ENCODE measurements at places on chromosomes 7 and 10.

GRCh38 chr10:100524206-100524605 lies 4.5 kb upstream of the SEC31B start:
- no peak for DNase-seq

- DNase-seq = no peak
Observed at GRCh38 chr7:51024867-51025266, 242.2 kb upstream of the GRB10 start.

DNA sequence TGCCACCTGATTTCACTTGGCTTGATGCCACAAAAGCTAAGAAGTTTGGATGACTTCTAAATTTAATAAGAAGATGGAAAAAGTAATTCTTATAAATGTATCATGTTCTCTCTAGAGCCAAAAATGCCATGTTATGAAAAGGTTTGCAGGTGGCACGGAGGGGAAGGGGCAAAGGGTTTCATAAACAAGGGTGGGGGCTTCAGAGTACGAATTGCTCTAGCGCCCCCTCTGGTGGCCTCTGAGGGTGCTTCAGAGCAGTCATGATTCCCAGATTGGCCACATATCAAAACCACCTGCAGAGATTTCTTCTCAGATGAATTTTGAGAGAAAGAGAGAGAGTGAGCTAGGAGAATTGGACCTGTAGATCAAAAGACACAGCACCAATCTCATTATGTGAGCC lies 208.6 kb upstream of the YAE1 start:
- DNase-seq = no peak

- no peak for DNase-seq
Observed at GRCh38 chr7:66257481-66257880, 52.3 kb downstream of the TPST1 start.

DNA sequence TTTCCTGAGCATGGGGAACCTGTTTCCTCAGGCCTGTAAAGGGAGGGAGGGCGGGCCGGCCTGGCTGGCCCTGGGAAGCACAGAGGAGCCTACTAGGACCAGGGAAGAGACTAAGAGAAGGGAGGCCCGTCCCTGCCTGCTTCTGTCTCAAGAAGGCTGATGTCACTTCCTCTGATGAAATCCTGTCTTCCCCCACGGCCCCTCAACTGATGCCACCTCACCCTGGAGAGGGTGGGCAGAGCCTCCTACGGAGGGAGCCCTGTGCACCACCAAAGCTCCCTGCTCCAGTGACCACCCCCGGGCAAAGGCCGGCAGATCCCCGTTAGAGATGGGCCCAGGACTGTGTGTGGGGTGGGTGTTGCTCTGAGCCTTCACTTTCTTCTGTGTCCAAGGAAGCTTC lies 1.0 kb upstream of the PILRA start:
- DNase-seq = no peak

- DNase-seq = no peak
Observed at GRCh38 chr10:114550756-114551635, 107.1 kb downstream of the ABLIM1 start.

DNA sequence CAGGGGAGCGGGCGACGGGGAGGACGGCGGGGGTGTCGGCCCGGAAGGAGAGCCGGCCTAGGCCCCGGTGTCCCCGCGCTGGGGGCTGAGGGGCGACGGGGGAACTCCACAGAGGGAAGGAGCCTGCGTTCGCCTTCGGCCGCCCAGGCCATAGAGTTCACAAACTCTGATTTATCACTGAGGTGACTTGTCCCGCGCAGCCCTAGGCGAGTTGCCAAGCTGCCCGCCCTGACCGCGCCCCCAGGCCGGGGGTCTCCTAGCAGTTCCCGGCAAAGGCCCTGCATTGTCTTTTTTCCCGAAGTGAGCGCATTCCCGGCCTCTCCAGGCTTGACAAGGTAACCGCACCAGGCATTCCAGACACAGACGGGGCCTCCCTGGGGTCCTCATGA lies 2.9 kb upstream of the NKX6-2 start:
- no peak for DNase-seq

- DNase-seq = no peak
Observed at GRCh38 chr10:76721891-76722505, 915.6 kb downstream of the KCNMA1 start.

GRCh38 chr7:94244760-94245159 lies 149.9 kb upstream of the COL1A2 start:
- no peak for DNase-seq

DNA sequence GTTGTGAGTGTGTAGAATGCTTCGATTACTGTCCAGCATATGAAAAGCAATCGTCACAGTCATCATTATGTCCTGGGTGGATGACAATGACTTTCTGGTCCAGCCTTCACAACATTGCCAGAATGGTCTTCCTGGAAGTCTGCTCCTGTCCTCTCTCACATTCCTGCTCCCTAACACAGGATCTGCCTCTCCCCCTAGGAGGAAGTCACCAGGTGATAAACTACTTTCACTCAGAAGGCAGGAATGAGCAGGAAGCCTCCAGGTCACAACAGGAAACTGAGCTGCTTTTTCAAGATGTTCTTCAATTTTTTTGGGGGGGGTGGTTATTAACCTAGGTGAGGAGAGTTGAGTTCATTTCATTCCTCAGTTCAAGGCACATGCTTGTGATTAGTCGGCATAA lies 13.6 kb upstream of the GPNMB start:
- DNase-seq = no peak

DNA sequence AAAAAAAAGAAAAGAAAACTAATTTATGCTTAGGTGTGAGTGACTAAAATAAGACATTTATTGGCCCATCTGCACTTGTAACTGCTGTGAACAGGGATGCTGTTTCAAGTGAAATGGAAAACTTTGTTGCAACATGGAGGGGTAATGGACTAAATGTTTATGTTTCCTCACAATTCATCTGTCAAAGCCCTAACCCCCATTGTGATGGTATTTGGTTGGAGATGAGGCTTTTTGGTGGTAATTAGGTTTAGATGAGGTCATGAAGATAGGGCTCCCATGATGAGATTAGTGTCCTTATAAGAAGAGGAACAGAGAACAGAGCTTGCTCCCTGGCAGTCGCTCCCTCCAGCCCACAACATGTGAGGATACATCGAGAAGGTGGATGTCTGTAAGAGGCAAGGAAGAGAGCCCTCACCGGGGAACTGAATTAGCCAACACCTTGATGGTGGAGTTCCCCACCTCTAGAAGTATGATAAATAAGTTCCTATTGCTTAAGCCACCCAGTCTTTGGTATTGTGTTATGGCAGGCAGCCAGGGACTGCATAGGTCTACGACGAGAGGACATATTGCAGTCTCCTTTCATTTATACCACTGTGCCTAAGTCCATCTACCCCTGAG lies 28.6 kb upstream of the VCL start:
- no peak for DNase-seq

Data from H54 (cell line).